ENCODE measurements at places on chromosomes 11 and 22.

- DNase-seq: no peak
Measured at GRCh38 chr22:26894766-26895485, 237.5 kb downstream of the MIAT start.

GRCh38 chr11:102966011-102966410 is 10.5 kb upstream of the MMP13 start:
- DNase-seq: no peak

DNA sequence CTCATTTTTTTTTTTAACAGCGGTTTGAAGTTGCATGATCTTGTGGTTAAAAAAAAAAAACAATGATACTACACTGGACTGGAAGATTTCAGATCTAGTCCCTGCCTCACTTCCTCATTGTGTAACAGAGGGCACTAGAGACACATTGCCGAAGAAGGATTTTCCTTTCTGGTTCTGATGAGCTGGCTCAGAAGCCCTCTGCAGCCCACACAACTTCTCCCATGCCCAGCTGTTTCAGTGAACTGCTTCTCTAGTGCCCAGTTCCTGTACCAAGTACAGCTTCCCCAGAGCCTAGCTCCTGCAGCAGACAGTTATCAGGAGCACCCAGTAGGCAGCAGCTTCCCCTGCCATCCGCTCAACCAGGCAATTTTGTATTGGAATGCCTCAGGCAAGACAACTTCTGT is 29.5 kb upstream of the ANO5 start:
- DNase-seq: no peak

GRCh38 chr11:117618982-117619355 is 178.0 kb downstream of the DSCAML1 start:
- peak; percentile 89 for DNase-seq

GRCh38 chr11:69164824-69165223 is 9.1 kb downstream of the SMIM38 start:
- no peak for DNase-seq

- DNase-seq: no peak
Measured at GRCh38 chr11:34827228-34827627, 89.0 kb downstream of the APIP start.

DNA sequence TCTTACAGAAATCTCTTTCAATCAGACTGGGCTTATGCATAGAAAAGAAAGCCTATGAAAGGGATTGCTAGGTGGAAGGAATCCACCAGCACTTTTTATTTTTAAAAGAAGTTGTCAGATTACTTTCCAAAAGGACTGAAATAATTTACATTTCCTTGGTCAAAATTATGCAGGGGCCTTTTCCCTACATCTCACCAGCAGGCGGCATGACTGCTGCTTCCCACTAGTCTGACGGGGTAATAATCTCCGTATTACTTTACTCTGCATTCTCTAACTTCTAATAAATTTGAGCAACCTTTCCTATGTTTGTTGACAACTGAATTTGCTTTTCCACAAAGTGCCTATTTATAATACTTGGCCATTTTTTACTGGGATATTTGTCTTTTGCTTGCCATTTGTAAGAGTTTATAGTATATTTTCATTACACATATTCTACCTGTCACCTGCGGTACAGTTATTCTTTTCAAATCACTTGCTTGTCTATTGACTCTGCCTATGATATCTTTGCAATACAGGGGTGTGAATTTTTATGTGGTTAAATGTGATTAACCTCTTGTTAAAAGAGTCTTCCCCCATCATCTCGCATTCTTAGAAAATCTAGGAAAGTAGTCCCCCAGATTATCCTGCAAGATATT is 51.9 kb upstream of the USP47 start:
- DNase-seq: no peak

DNA sequence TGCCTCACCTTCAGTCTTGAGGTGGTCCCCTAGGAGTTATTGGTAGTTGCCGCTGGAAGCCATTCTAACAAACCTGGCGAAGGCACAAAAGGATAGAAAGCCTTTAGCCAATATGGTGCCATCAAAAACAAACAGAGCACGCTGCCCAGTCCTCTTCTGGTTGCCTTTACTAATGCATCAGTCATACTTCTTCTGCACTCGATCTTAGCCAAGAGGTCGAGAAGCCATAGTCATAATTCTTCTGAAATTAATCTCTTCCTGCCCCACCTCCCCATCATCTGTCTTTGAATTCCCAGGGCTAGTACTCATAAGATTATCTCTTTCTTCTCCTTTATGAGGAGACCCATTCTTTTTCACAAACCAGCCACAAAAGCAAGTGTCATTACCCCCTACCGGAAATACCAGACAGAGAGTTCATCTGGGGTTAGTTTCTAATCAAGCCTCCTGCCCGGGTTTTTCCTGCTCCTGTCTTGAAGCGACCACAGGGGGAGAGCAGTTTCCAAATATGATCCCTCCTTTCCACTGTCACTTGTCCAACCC is 21.4 kb upstream of the EHF start:
- DNase-seq: no peak

DNA sequence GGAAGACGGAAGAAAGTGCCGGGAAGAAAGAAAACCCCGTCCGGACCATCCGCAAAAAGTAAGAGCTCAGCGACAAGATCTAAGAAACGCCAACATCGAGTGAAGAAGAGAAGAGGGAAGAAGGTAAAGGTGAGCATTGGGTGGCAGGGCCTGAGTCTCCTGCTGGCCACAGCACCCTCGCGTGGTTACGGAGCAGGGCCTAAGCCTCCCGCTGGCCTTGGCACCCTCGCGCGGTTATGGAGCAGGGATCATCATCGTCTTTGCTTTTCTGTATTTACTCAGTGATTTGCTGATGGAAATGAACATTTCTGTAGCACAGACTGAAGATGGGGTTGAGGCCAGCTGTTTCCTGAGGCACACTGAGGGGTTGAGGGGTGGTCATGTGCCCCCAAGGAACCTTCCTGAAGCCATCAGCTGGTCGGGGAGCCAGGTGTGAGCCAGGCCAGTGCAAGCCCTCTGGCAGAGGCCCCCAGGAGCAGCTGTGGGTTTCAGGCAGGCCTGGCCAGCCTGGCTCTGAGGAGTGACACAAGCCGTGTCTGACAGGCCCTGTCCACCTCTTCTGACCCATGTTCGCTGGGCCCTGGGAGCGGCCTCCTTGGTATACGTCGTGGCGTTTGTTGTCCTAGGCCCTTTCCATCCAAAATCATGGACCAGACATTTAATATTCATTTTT is 14.0 kb downstream of the IRF7 start:
- DNase-seq: no peak

DNA sequence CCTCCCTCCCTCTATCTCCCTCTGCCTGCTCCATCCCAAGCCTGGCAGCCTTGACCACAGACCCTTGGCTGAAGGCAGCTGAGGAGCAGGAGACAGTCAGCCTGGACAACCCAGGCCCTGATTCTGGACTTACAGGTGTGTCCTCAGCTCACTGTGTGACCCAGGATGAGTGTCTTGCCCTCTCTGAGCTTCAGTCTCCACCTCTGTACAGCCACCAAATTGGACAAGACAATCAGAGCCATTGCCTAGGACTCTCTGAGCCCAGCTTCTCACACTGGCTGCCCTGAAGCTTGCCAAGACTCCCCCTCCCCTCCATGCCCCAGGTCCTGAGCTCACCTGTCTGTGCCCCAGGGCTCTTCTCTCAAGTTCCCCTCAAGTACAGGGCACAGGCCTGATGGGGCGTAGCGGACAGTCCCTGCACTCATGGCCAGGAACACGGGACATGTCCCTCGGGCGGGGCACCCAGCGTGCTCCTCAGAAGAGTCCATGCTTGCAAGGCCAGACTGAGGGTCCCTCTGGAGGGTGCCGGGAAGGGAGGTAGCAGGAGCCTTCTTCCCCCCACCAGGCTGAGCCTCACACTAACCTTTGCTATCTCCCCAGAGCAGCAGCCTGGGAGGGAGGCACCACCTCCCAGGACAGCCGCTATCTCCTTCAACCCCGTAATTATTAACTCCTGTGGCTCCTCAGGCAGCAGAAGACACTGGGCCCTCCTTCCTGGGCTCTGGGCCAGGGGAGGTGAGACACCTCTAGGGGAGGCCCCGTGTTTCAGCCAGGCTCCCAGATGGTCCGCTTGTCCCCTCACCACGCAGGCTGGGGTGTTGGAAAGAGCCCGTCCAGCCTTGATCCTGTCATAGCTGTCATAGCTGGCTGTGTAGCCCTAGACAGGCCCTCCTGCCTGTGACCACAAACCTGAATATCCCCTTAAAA is 2.6 kb upstream of the RAB3IL1 start:
- DNase-seq: no peak

- peak; percentile 67 for DNase-seq
Measured at GRCh38 chr11:63614136-63614671, at the start of gene PLAAT3. Gene PLAAT3, minus strand, starts transcription at chr11:63614433. Its CDS starts 419 bp downstream, at chr11:63614014.

- DNase-seq: no peak
Measured at GRCh38 chr22:38035530-38035885, 21.7 kb upstream of the PICK1 start.

- no peak for DNase-seq
Measured at GRCh38 chr11:124877910-124878758, 12.9 kb downstream of the ROBO3 start.

GRCh38 chr22:36544107-36544620 is 15.2 kb upstream of the EIF3D start:
- no peak for DNase-seq

GRCh38 chr11:129247135-129247534 is 55.0 kb upstream of the ARHGAP32 start:
- DNase-seq: no peak

DNA sequence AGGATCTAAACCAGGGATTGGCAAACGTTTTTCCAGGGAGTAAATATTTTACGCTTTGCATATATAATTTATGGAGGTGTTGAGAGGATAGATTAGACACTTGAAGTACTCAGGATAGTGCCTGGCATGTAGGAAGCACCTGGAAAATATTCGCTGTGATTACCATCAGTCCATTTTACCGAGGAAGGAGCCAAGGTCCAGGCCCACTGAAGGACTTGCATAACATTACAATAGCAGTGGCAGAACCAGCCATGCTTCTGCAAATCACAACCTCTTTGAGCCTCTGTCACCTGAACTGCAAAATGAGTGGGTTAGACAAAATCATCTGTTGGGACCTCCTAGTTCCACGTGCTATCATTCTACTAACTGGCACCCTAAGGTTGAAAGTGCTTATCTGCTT is 5.4 kb downstream of the FUT4 start:
- no peak for DNase-seq

GRCh38 chr22:25759825-25760231 is 17.8 kb downstream of the MYO18B start:
- DNase-seq: no peak

DNA sequence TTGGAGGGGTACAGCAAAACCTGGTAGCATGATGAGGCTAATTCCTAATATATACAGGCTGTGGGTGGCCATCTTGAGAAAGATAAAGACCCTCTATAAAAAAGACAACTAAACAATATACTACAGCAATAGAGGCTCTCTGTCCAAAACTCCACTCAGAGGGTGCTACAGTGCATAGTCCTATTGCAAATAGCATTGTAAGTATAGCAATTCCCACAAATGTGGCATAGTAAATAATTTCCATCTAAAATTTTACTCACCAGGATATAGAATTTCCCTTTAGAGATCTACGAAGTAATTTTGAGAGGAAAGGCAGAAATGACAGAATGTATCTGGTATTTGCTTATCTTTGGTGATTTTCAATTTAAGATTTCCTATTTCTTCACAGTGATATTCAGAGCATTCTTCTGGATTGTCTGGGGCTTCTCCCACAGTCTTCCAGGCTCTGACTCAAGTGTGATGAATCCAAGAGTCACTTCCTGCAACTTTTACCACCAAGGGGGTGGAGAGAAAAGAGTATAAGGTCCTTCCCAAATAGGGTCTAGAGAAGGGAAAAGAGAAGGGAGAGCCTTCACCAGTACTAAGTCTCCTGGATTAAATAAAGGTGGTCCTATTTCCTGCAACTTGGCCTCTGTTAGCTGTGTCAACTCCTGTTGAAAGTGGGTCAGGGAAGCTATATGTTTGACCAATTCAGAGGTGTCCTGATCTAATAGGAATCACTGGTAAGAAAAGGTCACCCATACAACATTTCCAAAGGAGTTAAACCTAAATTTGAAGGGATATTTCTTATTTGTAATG is 1054.7 kb upstream of the CNTN5 start:
- DNase-seq: no peak

- no peak for DNase-seq
Measured at GRCh38 chr11:44531116-44531504, 34.4 kb upstream of the CD82 start.

- DNase-seq: no peak
Measured at GRCh38 chr22:19429950-19430889, 1.3 kb downstream of the HIRA start.

DNA sequence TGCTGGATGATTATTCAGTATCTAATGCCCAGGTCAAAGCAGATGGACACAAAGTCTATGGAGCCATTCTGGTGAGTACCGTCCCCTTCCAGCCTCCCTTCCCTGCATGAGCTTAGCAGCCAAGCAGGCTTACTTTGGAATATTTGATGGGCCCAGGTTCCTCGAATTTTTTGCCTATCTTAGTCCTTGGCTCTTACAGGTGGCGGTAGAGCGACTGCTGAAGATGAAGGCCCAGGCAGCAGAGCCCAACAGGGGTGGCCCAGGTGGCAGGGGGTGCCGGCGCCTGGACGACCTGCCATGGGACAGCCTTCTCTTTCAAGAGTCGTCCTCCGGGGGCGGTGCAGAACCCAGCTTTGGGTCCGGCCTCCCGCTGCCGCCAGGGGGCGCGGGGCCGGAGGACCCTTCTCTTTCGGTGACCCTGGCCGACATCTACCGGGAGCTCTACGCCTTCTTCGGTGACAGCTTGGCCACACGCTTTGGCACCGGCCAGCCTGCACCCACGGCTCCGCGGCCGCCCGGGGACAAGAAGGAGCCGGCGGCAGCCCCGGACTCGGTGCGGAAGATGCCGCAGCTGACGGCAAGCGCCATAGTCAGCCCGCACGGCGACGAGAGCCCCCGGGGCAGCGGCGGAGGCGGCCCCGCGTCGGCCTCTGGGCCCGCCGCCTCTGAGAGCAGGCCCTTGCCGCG is 741 bp upstream of the TMEM179B start:
- peak; percentile 75 for DNase-seq

GRCh38 chr22:22111267-22111751 is 128.7 kb upstream of the TOP3B start:
- DNase-seq: no peak

DNA sequence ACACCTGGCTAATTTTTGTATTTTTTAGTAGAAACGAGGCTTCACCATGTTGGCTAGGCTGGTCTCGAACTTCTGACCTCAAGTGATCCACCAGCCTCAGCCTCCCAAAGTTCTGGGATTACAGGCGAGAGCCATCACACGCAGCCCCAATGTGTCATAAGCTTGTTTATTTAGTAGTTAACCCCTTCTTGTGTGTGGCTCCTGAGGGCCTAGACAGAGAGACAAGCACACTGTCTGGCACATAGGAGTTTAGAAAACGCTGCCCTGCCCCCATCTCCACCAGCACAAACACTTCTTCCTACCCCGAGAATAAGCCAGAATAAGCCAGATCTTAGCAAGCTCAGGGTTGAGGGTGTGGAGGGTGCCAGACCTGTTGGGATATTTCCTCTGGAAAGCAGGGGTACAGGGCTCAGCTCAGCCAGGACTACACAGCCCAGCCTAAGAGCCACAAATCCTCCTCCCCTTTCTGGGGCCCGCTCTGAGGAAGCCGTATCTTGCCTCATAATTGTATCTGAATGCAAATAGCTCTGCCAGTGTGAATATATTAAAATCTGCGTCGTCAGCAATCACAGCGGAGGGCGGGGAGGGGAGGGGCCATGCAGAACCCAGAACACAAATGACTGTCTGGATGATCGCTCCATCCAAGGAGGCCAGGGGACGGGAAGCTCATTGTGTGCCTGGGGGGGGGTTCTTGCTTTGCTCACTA is 247.3 kb downstream of the MN1 start:
- peak; percentile 23 for DNase-seq

All from spinal cord (tissue), 10 donors.